ENCODE measurements at places on chromosomes 1 and 21.

GRCh38 chr1:22311461-22311860 lies 140.2 kb upstream of the ZBTB40 start:
- DNase-seq: no peak

GRCh38 chr1:162383516-162383915 lies 2.0 kb downstream of the C1orf226 start:
- DNase-seq: no peak

GRCh38 chr1:161115132-161115711 lies 2.6 kb downstream of the PFDN2 start:
- DNase-seq: no peak

GRCh38 chr1:17274186-17275170 lies 25.6 kb downstream of the PADI3 start:
- DNase-seq: no peak

DNA sequence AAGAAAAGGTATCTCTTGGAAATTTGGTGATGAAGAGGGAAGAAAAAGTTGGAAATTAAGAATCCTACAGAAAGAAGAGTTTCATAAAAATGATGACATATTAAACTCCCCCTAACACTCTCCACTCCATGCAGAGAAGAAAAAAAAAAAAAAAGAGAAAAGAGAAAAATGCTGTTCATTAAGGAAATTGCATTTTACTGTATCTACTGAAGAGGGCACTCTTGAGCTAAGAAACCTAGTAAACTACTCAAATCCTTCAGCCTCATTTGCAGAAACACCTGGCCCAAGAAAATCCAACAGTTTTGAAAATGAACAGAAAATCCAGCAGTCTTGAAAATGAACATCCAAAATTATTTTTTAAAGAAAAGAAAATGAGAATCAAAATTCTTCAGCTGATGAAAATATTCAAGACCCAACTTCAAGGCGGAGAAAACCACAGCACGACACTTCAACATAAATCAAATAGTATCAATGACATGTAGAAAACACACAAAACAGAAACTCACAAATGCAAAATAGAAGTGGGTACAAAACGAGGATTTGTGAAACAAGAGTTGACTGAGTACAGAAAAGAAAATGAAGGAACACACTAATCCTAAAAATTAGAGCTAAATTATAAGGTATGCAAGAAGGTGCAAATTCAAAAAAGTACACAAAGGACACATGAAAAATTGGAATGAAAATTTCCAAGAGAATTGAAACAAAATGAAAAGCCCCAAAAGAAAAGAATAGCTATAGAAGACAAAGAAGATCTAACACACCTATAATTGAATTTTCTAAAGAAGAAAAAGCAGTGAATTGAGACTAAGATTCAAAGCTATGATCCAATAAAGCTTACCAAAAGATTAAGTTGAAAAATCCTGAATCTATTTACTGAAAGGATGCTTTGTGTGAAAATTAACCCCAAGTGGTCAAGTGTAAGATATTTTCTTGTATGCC lies 73.2 kb upstream of the DNAJC6 start:
- no peak for DNase-seq

DNA sequence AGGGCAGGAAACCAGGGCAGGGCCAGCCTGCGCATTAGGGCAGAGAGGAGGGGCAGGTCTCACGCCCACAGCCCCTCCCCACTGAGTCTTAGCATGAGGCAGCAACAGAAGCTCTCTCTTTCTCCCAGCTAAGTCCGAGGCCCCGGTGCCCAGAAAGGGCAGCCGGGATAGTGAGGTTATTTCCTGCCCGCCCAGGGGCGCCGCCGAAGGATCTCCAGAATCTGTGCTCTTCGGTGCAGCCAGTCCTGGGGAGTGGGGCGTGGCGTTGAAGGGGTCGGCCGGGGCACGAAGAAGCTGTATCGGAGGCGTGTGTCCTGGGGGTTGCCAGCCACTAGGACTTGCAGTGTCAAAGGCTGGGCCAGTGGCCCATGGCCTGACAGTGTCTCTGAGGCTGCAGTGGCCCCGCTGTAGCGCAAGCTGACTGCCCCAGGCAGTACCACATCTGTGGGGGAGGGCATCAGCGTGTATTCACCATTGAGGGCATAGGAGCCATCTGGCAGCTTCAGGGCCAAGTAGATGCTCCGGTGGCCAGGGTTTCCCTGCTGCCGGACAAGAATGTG lies 7.8 kb downstream of the ADAMTS4 start:
- DNase-seq: no peak

GRCh38 chr1:207922554-207922953 lies 11.6 kb upstream of the CD34 start:
- no peak for DNase-seq

GRCh38 chr1:99685516-99686180 lies 39.7 kb downstream of the PALMD start:
- DNase-seq: peak; percentile 65

DNA sequence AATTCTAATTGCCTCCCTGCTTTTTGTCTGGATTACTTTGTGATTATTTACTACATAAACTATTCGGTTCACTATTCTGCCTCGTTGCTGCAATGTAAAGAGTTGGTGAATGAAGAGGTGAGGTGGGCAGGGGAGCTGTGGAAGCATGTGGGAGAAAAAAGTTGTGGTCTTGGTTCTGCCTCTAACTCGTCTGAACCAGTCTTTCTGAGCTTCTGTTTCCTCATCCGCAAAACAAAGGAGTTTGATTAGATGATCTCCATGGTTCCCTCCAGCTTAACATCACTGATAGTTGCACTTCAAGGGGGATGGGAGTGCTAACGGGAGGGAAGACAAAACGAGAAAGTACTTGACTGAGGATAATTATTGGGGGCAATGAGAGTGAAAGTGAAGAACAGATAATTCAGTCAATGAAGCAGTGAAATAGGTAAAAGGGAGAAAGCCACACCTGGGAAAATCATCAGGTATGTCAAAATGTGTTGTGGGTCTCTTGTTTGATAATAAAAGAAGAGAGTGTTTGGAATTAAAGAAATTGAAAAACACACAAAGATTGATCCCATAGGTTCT lies 26.2 kb upstream of the UHMK1 start:
- no peak for DNase-seq

DNA sequence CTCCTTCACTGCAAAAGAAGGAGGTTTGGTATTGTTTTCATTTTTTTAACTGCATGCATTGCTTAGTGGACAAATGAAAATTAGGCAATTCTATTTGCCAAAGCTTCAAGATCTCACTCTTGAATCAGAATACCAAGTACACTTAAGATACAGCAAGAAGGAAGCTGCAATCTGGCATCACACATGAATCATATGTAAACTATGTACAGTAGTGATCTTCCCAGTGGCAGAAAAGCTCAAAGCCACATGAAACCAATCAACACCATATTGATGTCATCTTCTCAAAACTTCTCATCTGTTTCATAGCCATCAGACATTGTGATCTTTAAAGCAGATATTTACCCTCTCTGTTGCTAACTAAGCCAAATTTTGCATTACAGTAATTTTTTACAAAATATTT lies 550.1 kb downstream of the LTN1 start:
- DNase-seq: no peak

DNA sequence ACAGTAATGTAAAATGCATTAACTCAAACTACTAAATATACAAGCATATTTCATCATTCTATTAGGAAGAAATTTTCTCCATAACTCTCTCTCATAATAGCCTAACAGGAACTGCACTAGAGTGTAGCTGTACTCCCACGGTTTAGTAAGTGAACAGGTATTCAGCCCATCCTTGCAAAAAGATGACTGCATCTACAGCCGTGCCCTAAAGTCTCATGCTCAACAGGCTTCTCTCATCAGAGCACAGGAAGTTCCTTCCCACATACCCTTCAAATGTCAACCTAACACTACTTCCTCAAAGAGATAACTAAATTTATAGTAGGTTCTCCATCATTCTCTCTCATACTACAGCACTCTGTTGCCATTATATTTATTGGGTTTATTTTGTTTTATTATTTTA lies 251.6 kb downstream of the AKT3 start:
- no peak for DNase-seq

DNA sequence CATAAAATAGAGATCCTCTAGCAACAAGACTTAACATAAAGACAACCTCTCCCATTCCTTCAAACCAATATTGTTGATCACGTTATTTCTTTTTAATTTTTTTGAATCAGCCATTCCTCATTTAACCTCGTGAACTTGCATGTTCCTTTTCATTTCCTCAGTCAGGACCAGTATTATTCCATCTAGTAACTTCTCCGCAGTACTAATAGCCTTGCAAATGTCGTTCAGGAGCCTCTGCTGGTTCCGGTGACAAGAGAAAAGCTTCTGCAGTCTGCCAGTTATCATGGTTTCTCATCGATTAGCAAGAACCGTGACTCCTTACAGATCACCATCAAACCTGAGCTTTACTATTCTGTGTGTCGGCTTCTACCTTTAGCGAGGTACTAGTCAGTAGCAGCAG lies 3.0 kb downstream of the APP start:
- DNase-seq: no peak

DNA sequence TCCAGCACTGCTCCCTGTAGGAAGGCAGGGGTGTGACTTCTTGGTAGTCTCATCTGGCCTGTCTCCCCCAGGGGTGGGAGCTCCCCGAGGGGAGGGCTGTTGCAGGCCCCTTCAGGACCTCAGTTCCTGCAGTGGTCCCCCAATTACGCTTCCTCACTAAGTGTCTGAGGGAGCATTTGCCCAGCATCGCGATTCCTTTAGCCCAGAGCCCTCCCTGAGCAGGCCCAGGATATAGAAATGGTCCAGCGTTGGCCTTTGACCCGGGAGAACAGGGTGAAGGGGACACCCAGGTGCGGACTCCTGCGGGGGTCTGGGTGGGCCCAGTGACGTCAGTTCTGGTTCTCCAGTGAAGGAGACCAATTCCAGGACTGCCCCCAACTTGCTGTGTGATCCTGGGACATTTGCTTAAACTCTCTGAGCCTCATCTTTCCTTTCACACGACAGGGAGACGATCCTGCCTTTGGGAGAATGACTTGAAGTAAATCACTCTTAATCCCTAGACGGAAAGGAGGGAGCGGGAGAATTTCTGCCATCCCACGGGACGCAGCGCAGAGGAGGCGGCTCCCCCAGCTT lies 32.6 kb upstream of the BTG2 start:
- no peak for DNase-seq

DNA sequence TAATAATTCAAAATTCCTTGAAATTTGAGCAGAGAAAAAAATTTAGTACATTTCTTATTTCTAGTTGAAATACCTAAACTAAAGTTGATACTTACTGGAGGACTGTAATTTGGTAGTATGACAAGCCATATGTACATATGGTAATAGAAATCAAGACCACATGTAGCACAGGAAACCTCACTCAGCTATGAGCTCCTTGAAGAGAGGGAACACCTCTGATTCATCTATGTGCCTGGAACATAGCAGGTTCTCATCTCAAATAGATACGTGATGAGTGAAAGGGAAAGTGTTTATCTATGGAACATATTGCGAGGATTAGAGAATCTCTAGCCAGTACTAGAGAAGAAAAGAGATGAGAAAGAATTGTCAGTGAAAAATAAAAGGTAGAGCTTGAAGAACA lies 47.9 kb upstream of the GNG4 start:
- DNase-seq: peak; percentile 22

DNA sequence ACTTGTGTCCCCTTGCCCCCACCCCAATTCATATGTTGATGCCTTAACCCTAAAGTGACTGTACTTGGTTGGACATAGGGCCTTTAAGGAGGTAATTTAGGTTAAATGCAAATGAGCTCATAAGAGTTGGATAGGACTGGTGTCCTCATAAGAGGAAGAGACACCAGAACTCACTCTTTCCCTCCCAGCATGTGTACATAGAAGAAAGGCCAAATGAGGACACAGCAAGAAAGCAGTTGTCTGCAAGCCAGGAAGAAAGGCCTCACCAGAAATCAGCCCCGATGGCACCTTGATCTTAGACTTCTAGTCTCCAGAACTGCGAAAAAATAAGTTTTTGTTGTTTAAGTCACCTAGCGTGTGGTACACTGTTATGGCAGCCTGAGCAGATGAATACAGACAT lies 45.5 kb downstream of the RAB3GAP2 start:
- no peak for DNase-seq

- DNase-seq: no peak
Observed at GRCh38 chr1:109996476-109996875, 11.9 kb downstream of the AHCYL1 start.

- no peak for DNase-seq
Observed at GRCh38 chr1:65924471-65924870, 131.8 kb downstream of the PDE4B start.

- DNase-seq: no peak
Observed at GRCh38 chr1:183719289-183719688, 66.2 kb upstream of the APOBEC4 start.

GRCh38 chr1:87650306-87650705 lies 321.6 kb downstream of the LMO4 start:
- DNase-seq: no peak

GRCh38 chr1:55284856-55285255 lies 69.7 kb upstream of the USP24 start:
- DNase-seq: no peak

DNA sequence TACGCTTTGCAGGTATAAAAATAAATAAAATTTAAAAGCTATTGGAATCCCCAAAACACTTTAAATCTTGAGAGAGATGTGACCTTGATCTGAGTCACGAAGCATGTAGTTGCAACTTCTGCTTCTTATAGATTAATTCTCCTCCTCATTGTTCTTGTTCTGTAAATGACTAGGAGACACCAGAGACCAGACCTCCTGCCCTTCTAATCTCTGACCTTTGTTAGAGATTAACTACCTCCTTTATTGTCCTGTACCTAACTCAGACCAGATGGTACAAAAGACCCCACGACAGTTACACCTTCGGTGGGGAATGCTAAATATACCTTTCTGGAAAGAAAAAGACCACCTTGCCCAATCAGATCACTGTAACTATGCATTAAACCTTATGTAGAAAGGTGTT lies 76.9 kb upstream of the NEK2 start:
- no peak for DNase-seq

DNA sequence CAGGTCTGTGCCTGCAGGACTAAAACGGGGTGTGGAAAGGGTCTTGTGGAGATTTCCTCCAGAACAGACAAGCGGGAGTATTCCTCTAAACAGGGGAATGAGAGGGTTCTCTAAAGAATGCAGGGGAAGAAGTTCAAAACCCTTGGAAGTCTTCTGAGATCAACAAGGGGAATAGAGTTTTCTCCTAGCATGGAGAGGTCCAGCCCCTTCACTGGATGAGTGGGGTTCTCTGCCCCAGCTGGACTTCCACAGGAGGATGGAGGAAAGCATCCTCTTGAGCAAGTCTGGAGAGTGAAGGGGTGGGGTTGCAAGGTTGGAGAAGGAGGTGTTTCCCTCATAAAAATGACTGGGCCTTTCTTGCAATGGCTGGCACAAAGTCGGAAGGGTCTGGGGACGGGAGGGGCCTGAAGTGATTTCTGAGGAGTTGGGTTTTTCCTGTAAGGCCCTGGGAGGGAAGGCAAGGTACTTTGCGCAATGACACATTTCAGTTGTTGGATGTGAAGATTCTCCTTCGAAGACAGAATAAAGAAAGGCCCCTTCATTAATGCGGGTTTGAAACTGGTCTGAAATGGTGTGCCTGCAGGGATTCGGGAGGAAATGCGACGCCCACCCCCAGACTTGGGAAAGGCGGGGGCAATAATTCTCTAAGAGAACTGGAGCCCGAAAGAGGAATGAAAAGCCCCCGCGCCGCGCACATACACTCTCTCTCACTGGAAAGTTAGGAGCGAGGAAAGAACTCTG lies 884 bp downstream of the SPATA6 start:
- no peak for DNase-seq

GRCh38 chr1:95041491-95042165 lies 31.1 kb downstream of the ALG14 start:
- DNase-seq: no peak

- DNase-seq: no peak
Observed at GRCh38 chr1:236206548-236206947, 64.2 kb downstream of the GPR137B start.

- DNase-seq: peak; percentile 98
Observed at GRCh38 chr21:30818837-30819610, 6.0 kb upstream of the KRTAP8-1 start.

- DNase-seq: no peak
Observed at GRCh38 chr1:16612332-16613172, 812 bp downstream of the NBPF1 start.
